Globus pallidus (tissue), 1 donor: ENCODE measurements at places on chromosomes 13 and 19.

- DNase-seq = no peak
Observed at GRCh38 chr19:47188507-47189033, 42.4 kb downstream of the BBC3 start.

DNA sequence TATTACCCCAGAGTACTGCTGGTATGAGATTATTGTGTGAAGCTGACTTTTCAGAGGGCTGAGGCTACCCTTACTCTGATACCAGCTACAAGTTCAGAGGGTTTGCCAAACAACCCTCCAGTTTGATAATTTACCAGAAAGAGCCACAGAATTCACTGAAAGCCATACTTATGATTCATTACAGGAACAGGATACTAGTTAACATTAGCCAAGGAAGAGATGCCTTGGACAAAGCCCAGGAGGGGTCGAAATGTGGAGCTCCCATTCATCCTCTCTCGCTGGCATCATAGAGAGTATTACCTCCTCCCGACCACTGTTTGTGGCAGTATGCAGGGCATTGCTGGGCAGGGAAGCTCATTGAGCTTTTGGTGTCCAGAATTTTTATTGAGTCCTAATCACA, 364.3 kb downstream of the KCNRG start:
- DNase-seq = no peak

DNA sequence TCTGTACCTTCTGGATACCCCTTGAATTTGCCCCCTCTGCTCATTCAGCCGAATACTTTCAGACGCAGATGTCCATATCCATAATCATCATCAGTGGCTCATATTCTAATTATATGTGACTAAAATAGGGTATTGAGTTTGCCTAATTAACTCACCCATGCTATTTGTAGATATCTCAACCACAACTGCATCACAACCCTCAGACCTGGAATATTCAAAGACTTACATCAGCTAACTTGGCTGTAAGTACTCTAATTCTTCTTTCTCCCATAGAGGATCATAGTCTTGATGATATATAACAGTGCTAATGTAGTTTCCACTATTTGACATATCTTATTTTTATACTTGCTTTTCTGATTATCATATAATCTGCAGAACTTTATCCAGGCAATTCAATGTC, 35.8 kb downstream of the RXFP2 start:
- no peak for DNase-seq

GRCh38 chr19:47123406-47123805, 7.2 kb upstream of the SAE1 start:
- no peak for DNase-seq

DNA sequence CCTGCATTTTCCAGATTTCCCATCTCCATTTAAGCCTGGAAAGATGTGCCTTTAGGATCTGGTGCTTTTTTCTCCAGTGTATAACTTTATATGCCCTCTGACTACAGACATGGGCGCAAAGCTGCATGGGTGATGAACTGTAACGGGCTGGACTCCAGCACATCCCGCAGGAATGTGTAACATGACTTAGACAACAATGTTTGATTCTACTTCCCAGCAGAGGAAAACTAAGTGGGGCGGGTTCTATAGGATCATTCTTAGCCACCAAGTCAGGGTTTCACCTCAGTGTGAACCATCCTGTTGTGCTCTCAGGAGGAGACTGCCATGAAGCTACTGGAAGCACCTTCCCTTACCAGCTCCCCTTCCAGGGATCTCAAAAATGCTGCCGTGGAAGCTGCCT, 93.2 kb upstream of the SERP2 start:
- DNase-seq = no peak

DNA sequence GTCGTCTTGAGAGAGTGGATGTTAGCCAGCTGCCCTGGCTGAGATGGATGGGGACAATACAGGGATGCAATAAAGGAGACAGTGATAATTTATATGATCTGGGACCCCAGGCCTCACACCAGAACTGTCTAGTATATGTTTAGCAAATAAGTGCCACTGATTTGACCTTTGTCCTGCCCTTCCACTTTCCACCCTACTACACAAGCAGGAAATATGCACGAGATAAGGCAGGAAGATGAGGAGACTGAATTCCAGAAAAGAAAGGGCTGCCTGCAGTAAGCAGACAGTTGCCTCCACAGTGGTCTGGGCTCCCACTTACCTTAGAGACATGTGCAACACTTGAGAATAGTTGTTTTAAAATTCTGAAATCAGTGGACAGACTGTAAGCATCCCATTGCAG, 80.2 kb upstream of the ZNF91 start:
- DNase-seq = no peak
